ENCODE measurements at places on chromosomes 1 and 21.

GRCh38 chr1:162055062-162055461 is 14.4 kb upstream of the NOS1AP start:
- DNase-seq: no peak

DNA sequence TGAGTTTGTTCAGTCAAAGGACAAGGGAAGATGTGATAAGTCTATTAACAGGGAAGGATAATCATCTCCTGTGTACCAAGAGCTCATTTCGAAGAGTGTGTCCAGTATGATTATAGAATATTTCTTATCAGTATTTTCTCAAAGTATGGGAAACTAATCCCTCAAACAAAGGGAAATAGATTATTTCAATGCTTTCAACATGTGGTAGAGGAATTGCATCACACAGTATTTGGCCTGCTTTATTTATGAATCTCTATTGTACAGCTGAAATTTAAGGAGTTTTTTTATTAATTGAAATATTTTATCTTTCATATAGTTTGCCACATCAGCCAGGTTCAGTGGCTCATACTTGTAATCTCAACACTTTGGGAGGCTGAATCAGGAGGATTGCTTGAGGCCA is 151.0 kb downstream of the CLEC20A start:
- DNase-seq: no peak

DNA sequence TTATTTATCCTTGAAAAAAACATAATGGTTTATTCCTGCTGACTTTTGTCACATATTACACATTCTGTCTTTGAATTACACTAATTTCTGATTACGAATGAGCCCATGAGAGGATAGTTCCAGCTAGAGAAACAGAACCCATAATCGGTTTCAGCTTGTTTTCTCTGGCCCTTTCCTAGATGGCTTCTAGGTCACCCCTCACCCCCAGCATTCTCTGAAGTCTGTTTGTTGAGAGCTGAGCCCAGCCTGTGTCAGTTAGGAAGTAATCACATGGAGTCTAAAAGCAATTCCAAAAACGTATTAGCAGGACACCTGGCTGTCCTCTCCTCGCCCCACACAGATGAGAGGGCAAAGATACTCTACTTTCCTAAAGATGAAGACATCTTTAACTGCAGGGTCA is 48.9 kb downstream of the KIAA1614 start:
- DNase-seq: no peak

- DNase-seq: no peak
These were observed 7.8 kb downstream of the CLDN19 start for GRCh38 chr1:42732126-42732680.

GRCh38 chr1:71414179-71414578 is 333.3 kb upstream of the ZRANB2 start:
- DNase-seq: no peak
